ENCODE measurements at places on chromosomes 6 and 20.

DNA sequence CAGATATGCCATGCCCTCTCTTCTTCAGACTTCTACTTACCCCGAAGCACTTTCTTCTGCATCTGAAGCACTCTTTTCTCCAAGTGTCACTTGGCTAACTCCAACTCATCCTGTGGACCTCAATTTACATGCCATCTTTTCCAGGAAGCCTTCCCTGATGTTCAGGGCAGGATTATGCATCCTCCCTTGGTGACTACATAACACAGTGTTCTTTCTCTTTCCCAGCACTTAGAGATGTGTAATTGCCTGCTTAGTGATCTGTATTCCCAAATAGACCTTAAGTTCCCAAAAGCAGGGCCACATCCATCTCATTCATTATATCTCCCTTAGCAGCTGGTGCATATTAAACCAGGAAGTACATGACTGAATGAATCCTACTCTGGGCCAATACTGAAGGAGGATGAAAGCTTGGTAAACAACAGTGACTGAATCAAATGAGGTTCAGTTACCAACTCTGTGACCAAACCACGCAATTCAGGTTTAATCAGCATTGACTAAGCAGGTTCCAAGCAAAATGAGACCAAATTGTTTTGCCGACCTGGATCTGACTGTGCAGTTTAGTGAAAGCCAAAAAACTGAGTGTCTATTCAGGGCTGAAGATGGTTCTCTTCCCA lies 121.4 kb upstream of the TCF21 start:
- DNase-seq = no peak

- no peak for DNase-seq
Observed at GRCh38 chr6:44933108-44933507, 395.0 kb upstream of the RUNX2 start.

DNA sequence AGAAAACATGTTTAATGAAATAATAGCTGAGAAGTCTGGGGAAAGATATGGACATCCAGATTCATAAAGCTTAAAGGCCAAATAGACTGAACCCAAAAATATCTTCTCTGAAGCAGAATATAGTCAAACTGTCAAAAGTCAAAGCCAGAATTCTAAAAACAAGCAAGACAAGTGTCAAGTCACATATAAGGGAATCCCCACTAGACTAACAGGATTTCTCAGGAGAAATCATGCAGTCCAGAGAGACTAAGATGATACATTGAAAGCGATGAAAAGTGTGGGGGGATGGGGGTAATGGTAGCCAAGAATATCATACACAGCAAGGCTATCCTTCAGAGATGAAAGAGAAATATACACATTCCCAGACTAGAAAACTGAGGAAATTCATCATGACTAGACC lies 112.4 kb upstream of the RUNX2 start:
- DNase-seq = no peak

GRCh38 chr6:39274903-39275302 lies 39.3 kb downstream of the KCNK17 start:
- no peak for DNase-seq

GRCh38 chr6:52511572-52512151 lies 65.2 kb downstream of the TRAM2 start:
- DNase-seq = no peak

All from NB4 (cell line).